ENCODE measurements at places on chromosomes 5 and 9.
A peak's percentile ranks its signal among the peaks of the same experiment; 100 is the strongest.

GRCh38 chr5:159010661-159011442 lies 88.9 kb downstream of the EBF1 start:
- peak; percentile 51 for DNase-seq
- no peaks in the 10 kb centered on the region for H3K36me3 ChIP-seq
- H3K4me1 ChIP-seq, result no peaks in the 10 kb centered on the region
- H3K4me3 ChIP-seq, result no peak overlapping the region
- H3K27ac ChIP-seq, result no peak overlapping the region

- peak overlapping the region; percentile 80 for H3K4me3 ChIP-seq
- DNase-seq, result peak; percentile 17
- H3K36me3 ChIP-seq, result peaks cover 1% of the 10 kb centered on the region
- peaks cover 8% of the 10 kb centered on the region for H3K4me1 ChIP-seq
- H3K27me3 ChIP-seq, result no peaks in the 10 kb centered on the region
Observed at GRCh38 chr9:128503870-128504269, 649 bp upstream of the GLE1 start.

GRCh38 chr9:2729003-2729402 lies 11.7 kb downstream of the KCNV2 start:
- no peaks in the 10 kb centered on the region for H3K27me3 ChIP-seq
- peaks cover 29% of the 10 kb centered on the region for H3K4me1 ChIP-seq
- H3K27ac ChIP-seq, result no peak overlapping the region
- H3K36me3 ChIP-seq, result no peaks in the 10 kb centered on the region
- H3K4me3 ChIP-seq, result no peak overlapping the region

- no peak overlapping the region for H3K4me3 ChIP-seq
- no peaks in the 10 kb centered on the region for H3K36me3 ChIP-seq
- H3K27ac ChIP-seq, result peak overlapping the region; percentile 83
Observed at GRCh38 chr9:89886281-89886700, 281.5 kb downstream of the GADD45G start.

GRCh38 chr9:84343111-84343521 lies 2.6 kb upstream of the SLC28A3 start:
- H3K4me1 ChIP-seq, result peaks cover 45% of the 10 kb centered on the region
- H3K4me3 ChIP-seq, result no peak overlapping the region
- peak; percentile 90 for DNase-seq
- H3K36me3 ChIP-seq, result no peaks in the 10 kb centered on the region
- peak overlapping the region; percentile 98 for H3K27ac ChIP-seq

- H3K27me3 ChIP-seq, result no peaks in the 10 kb centered on the region
- H3K4me3 ChIP-seq, result no peak overlapping the region
- peaks cover 34% of the 10 kb centered on the region for H3K36me3 ChIP-seq
- peaks cover 5% of the 10 kb centered on the region for H3K4me1 ChIP-seq
- H3K27ac ChIP-seq, result no peak overlapping the region
Observed at GRCh38 chr9:132905726-132906125, 27.0 kb downstream of the SPACA9 start.

DNA sequence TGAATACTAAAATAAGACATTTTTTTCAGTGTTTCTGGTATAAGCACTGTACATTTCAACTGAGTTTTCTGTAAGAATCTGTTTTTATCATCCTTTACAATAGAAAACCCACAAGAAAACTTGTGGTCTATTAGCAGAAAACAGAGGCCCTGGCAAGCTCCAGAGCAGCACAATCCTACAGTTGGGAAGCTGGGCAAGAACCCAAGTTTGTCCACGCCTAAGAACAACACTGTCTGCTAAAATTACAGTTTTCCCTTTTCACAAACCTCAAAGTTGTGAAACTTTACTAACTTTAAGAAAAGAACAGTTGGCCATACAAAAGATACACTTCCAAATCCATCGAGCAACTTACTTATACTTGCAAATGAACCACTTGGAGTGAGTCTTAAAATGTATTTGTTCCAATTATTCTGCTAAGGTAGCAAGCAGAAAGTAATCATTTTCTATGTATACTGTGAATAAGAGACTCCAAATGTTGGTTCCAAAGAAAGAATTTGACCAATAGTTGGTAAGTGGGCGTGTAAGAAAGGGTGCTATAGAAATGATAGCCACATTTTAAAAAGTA lies 982.0 kb upstream of the ARRDC3 start:
- no peaks in the 10 kb centered on the region for H3K27me3 ChIP-seq
- DNase-seq, result no peak
- no peaks in the 10 kb centered on the region for H3K4me1 ChIP-seq
- H3K4me3 ChIP-seq, result no peak overlapping the region

GRCh38 chr5:5854087-5854486 lies 431.6 kb downstream of the ICE1 start:
- no peak overlapping the region for H3K4me3 ChIP-seq
- H3K27ac ChIP-seq, result no peak overlapping the region
- DNase-seq, result no peak
- H3K4me1 ChIP-seq, result no peaks in the 10 kb centered on the region
- H3K27me3 ChIP-seq, result no peaks in the 10 kb centered on the region

GRCh38 chr5:153629027-153629895 lies 138.8 kb downstream of the GRIA1 start:
- H3K27me3 ChIP-seq, result no peaks in the 10 kb centered on the region
- H3K27ac ChIP-seq, result peak overlapping the region; percentile 65
- peak; percentile 63 for DNase-seq
- no peak overlapping the region for H3K4me3 ChIP-seq

GRCh38 chr9:21856301-21857094 lies 54.1 kb downstream of the MTAP start:
- H3K4me1 ChIP-seq, result no peaks in the 10 kb centered on the region
- no peaks in the 10 kb centered on the region for H3K27me3 ChIP-seq
- H3K27ac ChIP-seq, result no peak overlapping the region

- peak; percentile 45 for DNase-seq
- no peak overlapping the region for H3K4me3 ChIP-seq
- no peaks in the 10 kb centered on the region for H3K27me3 ChIP-seq
Observed at GRCh38 chr5:9782826-9783560, 152.8 kb upstream of the TAS2R1 start.

GRCh38 chr9:77648234-77649108 lies at the start of gene GNA14:
Gene GNA14 (minus strand): TSS chr9:77648322. CDS start chr9:77647793, 529 bp downstream.
- H3K27ac ChIP-seq, result no peak within 1 kb of the TSS
- H3K4me3 ChIP-seq, result peak within 1 kb of the TSS; percentile 19
- no peaks in the 10 kb centered on the region for H3K4me1 ChIP-seq

GRCh38 chr9:127181595-127182190 lies 59.3 kb upstream of the ANGPTL2 start:
- H3K36me3 ChIP-seq, result no peaks in the 10 kb centered on the region
- no peaks in the 10 kb centered on the region for H3K27me3 ChIP-seq
- no peak overlapping the region for H3K27ac ChIP-seq
- no peak for DNase-seq

DNA sequence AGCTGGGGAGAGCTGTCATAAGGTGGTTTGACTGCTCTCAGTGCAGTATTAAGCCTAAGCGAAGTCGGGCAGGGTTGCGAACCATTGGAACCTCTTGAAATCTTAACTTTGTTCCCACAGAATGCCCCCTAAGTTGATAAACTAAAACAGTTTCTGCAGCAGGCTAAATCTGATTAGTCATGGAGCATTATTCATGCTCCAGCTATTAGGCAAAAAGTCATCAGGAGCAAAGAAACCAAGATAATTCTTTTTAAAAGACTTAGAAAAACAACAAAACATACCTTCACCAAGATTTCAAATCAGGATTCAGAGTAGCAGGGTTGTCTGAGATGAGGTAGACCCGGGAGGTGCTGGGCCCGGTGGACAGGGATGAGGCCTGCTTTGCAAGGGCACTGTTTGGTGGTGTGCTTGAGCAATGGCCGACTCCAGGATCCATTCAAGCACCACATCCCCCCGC lies 69.9 kb upstream of the PLPP1 start:
- peak overlapping the region; percentile 51 for H3K27ac ChIP-seq
- no peaks in the 10 kb centered on the region for H3K27me3 ChIP-seq
- H3K36me3 ChIP-seq, result no peaks in the 10 kb centered on the region

DNA sequence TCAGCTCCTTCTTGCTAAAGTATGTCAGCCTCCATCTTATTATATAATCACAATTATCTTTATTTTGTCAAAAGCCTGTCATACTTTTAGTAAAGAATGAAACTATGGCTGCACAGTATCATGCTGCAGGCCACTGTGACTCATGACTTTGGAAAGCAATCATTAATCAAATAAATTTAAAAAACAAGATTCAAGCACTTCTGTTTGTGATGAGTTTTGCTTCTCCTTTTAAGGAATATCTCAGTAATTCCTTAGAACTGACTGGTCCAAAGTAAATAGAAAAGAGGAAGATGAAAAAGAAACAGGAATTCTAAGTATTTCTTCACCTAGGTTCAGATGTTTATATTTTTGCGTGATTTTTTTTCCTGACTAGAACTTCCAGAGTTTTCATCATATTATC lies 83.1 kb downstream of the EDIL3 start:
- H3K4me3 ChIP-seq, result no peak overlapping the region
- no peaks in the 10 kb centered on the region for H3K27me3 ChIP-seq
- DNase-seq, result no peak
- H3K4me1 ChIP-seq, result no peaks in the 10 kb centered on the region
- no peaks in the 10 kb centered on the region for H3K36me3 ChIP-seq
- H3K27ac ChIP-seq, result no peak overlapping the region

DNA sequence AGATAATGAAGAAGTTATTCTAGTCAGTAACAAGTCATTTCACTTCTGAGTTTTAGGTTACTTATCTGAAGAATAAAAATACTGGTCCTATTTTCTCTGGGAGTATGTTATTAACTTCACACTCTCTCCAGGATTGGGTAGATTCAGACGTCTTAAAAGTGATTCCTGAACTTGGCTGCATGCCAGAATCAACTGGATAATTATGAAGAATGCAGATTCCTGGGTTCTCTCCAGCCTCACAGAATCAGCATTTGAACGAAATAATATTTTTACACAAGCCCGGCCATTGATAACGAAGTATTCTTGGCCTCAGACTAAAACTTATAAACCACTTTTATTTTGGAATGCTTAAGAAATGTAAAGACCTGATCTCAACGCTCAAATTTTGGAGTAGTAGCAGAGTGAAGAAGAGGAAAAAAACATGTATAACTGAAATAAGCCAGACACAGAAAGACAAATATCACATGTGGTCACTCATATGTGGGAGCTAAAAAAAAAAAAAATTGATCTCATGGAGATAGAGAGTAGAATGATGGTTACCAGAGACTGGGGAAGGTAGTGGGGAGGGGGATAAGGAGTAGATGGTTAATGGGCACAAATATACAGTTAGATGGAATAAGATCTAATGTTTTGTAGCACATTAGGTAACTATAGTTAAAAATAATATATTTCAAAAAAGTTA lies 507.3 kb downstream of the ISL1 start:
- no peak overlapping the region for H3K4me3 ChIP-seq
- H3K36me3 ChIP-seq, result no peaks in the 10 kb centered on the region
- no peak overlapping the region for H3K27ac ChIP-seq
- no peaks in the 10 kb centered on the region for H3K4me1 ChIP-seq
- no peaks in the 10 kb centered on the region for H3K27me3 ChIP-seq

GRCh38 chr9:98471185-98471584 lies 215.7 kb upstream of the TBC1D2 start:
- no peak overlapping the region for H3K27ac ChIP-seq
- H3K36me3 ChIP-seq, result no peaks in the 10 kb centered on the region
- no peaks in the 10 kb centered on the region for H3K27me3 ChIP-seq
- no peaks in the 10 kb centered on the region for H3K4me1 ChIP-seq
- H3K4me3 ChIP-seq, result no peak overlapping the region

DNA sequence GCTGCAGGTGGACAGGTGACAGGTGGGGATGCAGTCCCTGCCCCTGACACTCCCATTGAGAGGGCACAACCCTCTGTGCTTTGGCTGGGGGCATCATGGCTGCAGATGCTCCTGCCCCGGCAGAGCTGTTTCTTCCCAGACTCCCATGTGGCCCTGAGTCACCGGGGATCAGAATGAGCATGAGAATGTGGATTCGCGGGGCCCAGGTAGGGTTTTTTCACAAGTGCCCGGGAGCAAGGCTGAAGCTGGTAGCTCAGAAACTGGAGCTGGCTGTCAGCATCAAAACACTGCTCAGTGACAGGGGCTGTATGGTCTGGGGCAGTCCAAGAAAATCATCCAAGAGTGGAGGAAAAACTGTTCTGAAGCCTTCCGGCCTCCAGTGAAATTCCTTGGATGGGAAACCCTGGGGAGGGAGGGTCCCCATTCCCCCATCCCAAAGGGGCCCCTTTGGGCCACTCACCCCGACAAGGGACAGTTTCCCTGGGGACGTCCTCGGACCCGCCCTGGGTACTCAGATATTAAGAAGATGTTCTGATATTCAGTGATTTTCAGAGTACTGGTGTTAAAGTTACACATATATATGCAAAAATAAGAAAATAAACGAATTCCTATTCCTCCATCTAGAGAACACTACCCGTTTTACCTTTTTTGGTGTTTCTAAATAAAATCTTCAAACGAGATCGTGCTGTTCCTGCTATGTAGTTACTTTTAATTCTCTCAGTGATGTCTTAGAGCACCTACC lies 120.1 kb upstream of the LPCAT1 start:
- H3K4me1 ChIP-seq, result no peaks in the 10 kb centered on the region
- H3K4me3 ChIP-seq, result no peak overlapping the region
- H3K36me3 ChIP-seq, result no peaks in the 10 kb centered on the region
- H3K27ac ChIP-seq, result no peak overlapping the region

GRCh38 chr9:105066275-105066865 lies 138.4 kb upstream of the ABCA1 start:
- H3K27ac ChIP-seq, result no peak overlapping the region
- H3K4me3 ChIP-seq, result no peak overlapping the region
- peaks cover 19% of the 10 kb centered on the region for H3K4me1 ChIP-seq
- DNase-seq, result no peak

DNA sequence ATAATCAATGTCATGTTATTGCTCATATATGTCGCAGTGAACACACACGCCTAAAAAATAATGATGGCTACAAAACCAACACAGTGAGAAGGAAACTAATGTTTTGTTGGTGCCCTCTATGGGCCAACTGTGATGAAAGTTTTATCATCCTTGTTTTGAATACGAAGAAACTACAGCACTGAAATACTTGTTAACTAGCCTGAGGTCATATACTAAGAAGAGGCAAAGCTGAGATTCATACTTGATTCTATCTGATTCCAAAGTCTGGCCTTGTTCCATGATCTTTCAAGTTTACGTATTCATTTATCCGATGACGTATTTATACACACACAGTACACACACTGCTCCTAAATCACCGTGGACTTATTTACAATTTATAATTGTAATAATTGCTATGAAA lies 16.1 kb upstream of the DRD1 start:
- H3K27me3 ChIP-seq, result peaks cover 1% of the 10 kb centered on the region
- H3K36me3 ChIP-seq, result no peaks in the 10 kb centered on the region
- H3K4me1 ChIP-seq, result no peaks in the 10 kb centered on the region
- no peak overlapping the region for H3K27ac ChIP-seq

Measured in cardiac muscle cell (in vitro differentiated cells and primary cell).